ENCODE measurements at places on chromosomes 6 and 20.

- no peak for DNase-seq
Measured at GRCh38 chr6:44655412-44656342, 268.2 kb downstream of the CDC5L start.

GRCh38 chr6:13278164-13278563, 50.2 kb downstream of the TBC1D7 start:
- DNase-seq = no peak

- no peak for DNase-seq
Measured at GRCh38 chr6:136090929-136091328, 159.2 kb downstream of the MTFR2 start.

DNA sequence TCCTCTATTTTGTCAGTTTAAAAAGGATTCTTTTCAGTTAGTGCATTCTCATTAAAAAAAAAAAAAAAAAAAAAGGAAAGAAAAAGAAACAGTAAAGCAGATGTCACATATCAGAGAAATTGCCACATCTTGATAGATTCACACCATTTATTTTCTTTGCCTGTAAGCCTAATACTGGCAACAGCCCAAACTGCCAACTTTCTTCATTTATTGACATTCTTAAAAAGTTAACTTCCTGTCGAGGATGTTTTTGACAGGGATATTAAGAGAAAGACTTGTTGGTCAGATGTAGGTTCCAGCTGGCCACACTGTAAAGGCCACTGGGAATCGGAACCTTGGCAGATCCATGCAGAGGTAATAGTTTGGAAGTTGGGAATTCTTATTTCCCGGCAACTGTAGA, 332.6 kb downstream of the NRN1 start:
- no peak for DNase-seq

GRCh38 chr20:38272398-38272797, 11.9 kb upstream of the KIAA1755 start:
- DNase-seq = no peak

DNA sequence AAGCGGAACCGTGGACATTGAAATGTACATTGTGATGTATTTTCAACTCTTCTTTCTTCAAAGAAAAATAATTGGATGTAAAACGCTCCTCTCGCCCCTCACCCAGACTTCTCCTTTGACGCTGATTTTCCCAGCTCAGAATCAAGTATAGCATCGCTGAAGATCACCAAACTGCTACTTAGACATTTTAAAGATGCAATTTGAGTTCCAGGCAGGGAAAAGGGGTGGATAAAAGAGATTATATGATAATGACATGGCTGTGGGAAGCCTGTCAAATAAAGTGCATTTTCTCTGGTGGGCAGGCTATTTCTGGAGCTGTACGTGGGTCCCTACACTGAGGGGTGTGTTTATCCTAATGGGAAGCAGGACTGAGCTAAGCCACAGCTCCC, 240.4 kb downstream of the CDC5L start:
- no peak for DNase-seq

All from esophagus squamous epithelium (tissue), 5 donors.